ENCODE measurements at places on chromosomes 6 and 20. TPM values are rescaled to one million over a fixed set of nuclear protein-coding genes. Genes with fewer than 3 reads are reported as not detected.

- DNase-seq: no peak
- no peaks in the 10 kb centered on the region for H3K36me3 ChIP-seq
- H3K4me1 ChIP-seq: peaks cover 14% of the 10 kb centered on the region
- H3K27ac ChIP-seq: no peak overlapping the region
- peaks cover 54% of the 10 kb centered on the region for H3K27me3 ChIP-seq
These were observed 1.6 kb downstream of the CYP39A1 start for GRCh38 chr6:46651006-46651405.

DNA sequence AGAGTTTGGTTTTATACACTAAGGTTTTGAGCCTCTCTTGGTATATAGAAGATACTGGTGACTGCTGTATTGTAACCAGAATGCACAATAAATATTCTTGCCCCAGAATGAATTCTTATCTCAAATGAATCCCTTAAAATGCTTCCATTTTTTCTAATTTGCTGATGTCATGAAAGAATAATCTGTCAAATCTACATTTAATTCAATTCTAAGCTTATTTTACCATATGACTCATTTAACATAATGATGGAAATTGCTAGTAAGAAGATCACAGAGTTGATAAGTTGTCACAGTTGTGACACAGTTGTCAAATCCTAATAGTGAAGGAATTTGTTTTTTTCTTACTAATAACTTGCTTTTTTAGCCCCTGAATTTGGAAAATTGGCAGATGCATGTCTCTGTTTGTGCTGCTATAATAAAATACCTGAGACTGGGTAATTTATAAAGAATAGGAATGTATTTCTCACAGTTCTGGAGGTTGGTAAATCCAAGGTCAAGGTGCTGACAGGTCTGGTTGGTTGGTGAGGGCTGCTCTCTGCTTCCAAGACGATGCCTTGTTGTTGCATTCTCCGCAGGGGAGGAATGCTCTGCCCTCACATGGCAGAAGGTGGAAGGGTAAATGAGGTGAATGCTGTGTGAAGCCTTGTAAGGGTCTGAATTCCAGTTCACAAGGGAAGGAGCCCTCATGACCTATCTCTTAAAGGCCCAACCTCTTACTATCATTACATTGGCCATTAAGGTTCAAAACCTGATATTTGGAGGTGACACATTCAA is 4.7 kb downstream of the ECT2L start:
- peak overlapping the region; percentile 60 for H3K27ac ChIP-seq
- no peak overlapping the region for H3K4me3 ChIP-seq
- DNase-seq: no peak
- H3K4me1 ChIP-seq: peaks cover 11% of the 10 kb centered on the region
- H3K36me3 ChIP-seq: no peaks in the 10 kb centered on the region
- peaks cover 14% of the 10 kb centered on the region for H3K27me3 ChIP-seq

- H3K4me3 ChIP-seq: no peak overlapping the region
- no peak overlapping the region for H3K27ac ChIP-seq
- H3K4me1 ChIP-seq: no peaks in the 10 kb centered on the region
- DNase-seq: no peak
- H3K27me3 ChIP-seq: no peaks in the 10 kb centered on the region
These were observed 664.2 kb upstream of the PTCHD4 start for GRCh38 chr6:48775157-48775556.

DNA sequence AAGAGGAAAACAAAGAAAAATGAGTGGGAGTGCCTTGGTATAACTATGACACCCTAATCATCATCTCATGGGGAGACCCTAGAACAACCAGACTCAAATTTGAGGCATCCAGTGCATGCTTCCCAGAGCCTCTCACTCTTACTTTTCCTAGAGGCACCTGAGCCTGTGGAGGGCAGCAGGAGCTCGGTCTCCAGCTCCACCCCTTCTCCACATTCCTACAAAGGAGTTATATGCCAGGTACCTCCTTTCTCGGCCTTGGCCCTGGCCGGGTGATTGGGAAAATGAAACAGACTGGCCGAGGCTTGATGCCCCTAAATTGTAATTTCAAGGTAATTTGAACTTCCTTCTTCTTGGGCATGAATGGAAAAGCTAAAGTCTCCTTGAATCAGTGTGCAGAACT is 761.2 kb upstream of the CHD6 start:
- H3K36me3 ChIP-seq: no peaks in the 10 kb centered on the region
- no peaks in the 10 kb centered on the region for H3K4me1 ChIP-seq
- H3K27ac ChIP-seq: no peak overlapping the region
- H3K4me3 ChIP-seq: no peak overlapping the region
- DNase-seq: no peak

DNA sequence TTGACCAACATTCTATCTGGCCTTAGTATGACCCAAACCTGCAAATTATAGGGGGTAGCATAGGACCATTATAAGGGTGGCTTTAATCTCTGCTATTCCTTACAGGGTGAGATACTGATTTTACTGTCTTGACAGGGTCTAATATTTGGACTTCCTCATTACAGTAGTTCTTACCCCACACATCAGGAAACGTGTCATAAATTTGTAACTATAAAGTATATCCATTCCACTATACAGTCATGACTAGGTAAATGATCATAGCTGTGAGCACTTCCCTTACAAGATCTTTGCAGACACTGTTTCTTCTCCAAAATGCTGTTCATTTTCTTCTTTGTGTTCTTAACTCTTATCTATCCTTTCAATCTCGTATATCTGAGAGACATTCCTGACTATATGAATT is 518.7 kb upstream of the RNF217 start:
- H3K36me3 ChIP-seq: no peaks in the 10 kb centered on the region
- H3K4me3 ChIP-seq: no peak overlapping the region
- no peaks in the 10 kb centered on the region for H3K27me3 ChIP-seq
- H3K4me1 ChIP-seq: no peaks in the 10 kb centered on the region
- no peak overlapping the region for H3K27ac ChIP-seq

DNA sequence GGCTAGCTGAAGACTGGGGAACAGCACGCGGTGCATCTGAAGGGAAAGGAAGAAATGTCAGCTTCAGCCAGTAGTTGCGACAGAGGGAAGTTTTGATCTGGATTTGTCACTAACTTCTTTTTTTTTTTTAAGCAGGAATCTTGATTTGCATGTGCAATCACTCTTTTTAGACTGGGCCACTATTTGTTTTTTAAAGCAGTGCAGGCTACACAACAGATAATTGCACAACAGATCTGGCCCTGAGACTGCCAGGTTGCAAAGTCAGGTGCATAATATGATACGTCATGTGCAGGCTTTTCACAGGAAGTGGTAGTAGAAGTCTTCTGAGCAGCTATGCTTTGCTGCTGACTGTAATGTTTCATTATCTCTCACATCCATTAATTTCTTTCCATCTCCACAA is 13.5 kb downstream of the PFDN4 start:
- peaks cover 16% of the 10 kb centered on the region for H3K4me1 ChIP-seq
- no peak overlapping the region for H3K4me3 ChIP-seq
- peak overlapping the region; percentile 40 for H3K27ac ChIP-seq
- no peaks in the 10 kb centered on the region for H3K27me3 ChIP-seq
- DNase-seq: no peak

GRCh38 chr20:48459722-48460395 is 367.9 kb downstream of the PREX1 start:
- no peak for DNase-seq
- H3K4me1 ChIP-seq: no peaks in the 10 kb centered on the region
- no peaks in the 10 kb centered on the region for H3K36me3 ChIP-seq
- H3K27ac ChIP-seq: no peak overlapping the region
- no peak overlapping the region for H3K4me3 ChIP-seq

DNA sequence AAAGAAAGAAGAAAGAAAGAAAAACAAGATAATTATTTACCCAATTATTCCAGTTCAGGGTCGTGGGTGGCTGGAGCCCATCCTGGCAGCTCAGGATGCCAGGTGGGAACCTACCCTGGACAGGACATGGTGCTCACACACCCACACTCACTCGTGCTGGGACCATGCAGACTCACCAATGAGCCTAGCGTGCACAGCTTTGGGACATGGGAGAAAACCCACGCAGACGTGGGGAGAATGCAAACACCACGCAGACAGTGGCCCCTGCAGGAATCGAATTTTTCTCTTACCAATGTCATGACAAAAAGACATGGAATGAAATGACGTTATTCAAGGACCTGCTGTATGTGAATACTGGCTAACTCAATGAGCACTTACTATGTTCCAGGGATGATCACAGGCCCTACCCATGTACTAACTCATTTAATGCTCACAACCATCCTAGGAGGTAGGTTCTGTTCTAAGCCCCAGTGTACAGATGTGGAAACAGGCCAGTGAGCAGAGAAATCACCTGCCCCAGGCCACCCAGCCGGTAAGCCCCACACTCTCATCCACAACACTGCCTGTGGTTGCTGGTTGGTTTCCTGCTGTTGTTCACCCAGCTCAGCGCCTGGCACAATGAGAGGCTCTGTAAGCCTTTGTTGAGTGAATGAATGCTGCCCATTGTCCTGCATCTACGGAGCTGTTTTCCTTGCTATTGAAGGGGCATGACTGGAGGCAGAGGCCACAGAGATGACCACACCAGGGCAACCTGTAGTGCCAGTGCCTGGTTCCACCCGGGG is 6.8 kb upstream of the PI16 start:
- no peaks in the 10 kb centered on the region for H3K36me3 ChIP-seq
- no peak overlapping the region for H3K27ac ChIP-seq
- no peak overlapping the region for H3K4me3 ChIP-seq
- H3K27me3 ChIP-seq: peaks cover 16% of the 10 kb centered on the region
- peaks cover 26% of the 10 kb centered on the region for H3K4me1 ChIP-seq
- DNase-seq: no peak

- no peaks in the 10 kb centered on the region for H3K27me3 ChIP-seq
- no peaks in the 10 kb centered on the region for H3K36me3 ChIP-seq
These were observed 171.1 kb downstream of the FOXA2 start for GRCh38 chr20:22412977-22413868.

DNA sequence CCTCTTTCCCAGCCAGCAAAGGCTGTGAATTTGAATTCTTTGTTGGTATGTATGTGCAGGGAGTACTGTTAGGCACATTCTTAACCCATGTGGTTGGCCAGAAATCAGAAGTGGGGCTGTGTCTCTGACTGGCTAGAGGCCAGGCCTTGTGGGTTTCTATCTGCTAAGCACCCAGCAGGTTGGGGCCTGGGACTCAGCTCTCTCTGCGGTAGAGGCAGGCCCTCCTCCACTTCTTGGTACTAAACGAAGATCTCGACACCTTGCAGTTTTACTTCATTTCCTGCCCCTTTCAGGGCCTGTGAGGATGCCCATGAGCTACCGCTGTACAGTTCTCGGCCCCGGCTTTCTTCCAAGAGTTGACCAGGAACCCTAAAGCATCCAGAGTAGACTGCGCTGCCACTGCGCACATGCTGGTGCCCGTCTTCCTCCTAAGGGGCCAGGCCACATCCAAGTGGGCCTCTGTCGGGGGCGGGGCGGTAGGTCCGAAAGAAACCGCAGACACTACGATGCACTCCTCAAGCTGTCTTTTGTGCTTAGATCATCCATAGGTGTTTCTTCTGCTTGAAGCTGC is 51.1 kb downstream of the TCP11 start:
- no peak overlapping the region for H3K4me3 ChIP-seq
- no peaks in the 10 kb centered on the region for H3K27me3 ChIP-seq
- no peak for DNase-seq
- H3K4me1 ChIP-seq: no peaks in the 10 kb centered on the region
- H3K36me3 ChIP-seq: no peaks in the 10 kb centered on the region

GRCh38 chr6:167860550-167861226 is 34.0 kb downstream of the AFDN start:
- H3K4me3 ChIP-seq: no peak overlapping the region
- no peak overlapping the region for H3K27ac ChIP-seq
- H3K36me3 ChIP-seq: no peaks in the 10 kb centered on the region
- H3K4me1 ChIP-seq: peaks cover 11% of the 10 kb centered on the region
- no peak for DNase-seq
- H3K27me3 ChIP-seq: peaks cover 16% of the 10 kb centered on the region

DNA sequence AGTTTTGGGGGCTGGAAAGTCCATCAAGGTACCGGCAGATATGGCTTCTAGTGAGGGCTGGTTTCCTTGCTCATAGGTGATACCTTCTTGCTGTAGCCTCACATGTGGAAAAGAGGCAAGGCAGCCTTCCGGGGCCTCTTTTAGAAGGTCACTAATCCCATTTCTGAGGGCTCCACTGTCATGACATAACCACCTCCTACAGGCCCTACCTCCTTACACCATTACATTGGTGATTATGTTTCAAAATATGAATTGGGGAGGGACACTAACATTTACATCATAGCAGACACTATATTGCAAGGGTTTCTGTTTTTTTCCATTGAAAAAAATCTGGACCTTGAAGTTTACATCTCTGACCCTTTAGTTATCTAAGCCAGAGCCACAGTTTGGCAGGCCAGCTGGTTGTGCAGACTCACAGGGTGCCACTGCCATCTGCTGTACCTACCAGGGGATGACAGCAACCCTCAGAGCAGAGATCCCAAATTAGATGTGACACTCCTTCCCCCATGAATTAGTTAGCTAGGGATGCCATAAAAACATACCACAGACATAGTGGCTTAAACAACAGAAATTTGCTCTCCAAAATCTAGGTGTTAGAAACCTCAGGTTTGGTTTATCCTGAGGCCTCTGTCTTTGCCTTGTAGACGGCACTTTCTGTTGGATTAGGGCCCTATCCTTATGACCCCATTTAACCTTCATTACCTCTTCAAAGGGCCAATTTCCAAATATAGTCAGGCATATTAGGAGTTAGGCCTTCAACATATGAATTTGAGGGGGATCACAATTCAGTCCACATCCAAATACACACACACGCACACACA is 166.4 kb upstream of the RNF217 start:
- H3K4me1 ChIP-seq: no peaks in the 10 kb centered on the region
- H3K27ac ChIP-seq: no peak overlapping the region
- no peak overlapping the region for H3K4me3 ChIP-seq

DNA sequence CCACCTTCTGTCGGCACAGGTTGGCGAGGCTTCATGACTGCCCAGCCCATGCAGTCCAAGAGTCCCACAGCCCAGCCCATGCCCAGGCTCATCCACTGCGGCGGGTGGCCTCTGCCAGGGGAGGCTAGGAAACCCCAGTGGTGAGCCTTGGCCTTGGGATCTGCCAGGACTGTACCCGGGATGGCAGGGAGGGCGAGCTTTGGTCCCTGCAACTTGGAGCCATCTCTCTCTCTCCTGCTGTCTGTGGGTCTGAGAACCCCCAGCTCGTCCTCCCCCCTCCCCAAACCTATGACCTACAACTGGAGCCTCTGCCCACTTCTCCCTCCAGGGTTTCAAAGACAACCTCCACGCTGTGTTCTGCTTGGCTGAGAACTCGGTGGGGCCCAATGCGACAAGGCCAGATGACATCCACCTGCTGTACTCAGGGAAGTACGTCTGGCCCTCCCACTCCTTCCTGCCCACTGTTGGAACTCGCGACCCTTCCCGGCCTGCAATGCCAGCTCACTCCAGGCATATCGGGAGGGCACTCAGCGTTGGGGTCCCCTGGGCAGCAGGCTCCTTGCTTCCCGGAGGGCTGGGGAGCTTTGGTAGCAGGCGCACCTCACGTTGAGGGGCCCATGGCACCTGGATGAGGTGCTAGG is 19.7 kb downstream of the NPEPL1 start:
- peaks cover 1% of the 10 kb centered on the region for H3K4me1 ChIP-seq
- H3K4me3 ChIP-seq: no peak overlapping the region
- H3K27ac ChIP-seq: no peak overlapping the region
- H3K27me3 ChIP-seq: no peaks in the 10 kb centered on the region
- DNase-seq: peak; percentile 2

Gene PPP1R3G
- total RNA-seq: 0.16 TPM

Gene TRAPPC3L
- total RNA-seq: not detected

Gene POPDC3
- not detected for total RNA-seq

Gene PDE7B
- total RNA-seq: 27.6 TPM

Gene PSORS1C1
- total RNA-seq: not detected

Gene COL11A2
- 0.37 TPM for total RNA-seq

Gene HLA-C
- total RNA-seq: 895 TPM
